BJ (cell line): ENCODE measurements at places on chromosomes 12 and 14.

DNA sequence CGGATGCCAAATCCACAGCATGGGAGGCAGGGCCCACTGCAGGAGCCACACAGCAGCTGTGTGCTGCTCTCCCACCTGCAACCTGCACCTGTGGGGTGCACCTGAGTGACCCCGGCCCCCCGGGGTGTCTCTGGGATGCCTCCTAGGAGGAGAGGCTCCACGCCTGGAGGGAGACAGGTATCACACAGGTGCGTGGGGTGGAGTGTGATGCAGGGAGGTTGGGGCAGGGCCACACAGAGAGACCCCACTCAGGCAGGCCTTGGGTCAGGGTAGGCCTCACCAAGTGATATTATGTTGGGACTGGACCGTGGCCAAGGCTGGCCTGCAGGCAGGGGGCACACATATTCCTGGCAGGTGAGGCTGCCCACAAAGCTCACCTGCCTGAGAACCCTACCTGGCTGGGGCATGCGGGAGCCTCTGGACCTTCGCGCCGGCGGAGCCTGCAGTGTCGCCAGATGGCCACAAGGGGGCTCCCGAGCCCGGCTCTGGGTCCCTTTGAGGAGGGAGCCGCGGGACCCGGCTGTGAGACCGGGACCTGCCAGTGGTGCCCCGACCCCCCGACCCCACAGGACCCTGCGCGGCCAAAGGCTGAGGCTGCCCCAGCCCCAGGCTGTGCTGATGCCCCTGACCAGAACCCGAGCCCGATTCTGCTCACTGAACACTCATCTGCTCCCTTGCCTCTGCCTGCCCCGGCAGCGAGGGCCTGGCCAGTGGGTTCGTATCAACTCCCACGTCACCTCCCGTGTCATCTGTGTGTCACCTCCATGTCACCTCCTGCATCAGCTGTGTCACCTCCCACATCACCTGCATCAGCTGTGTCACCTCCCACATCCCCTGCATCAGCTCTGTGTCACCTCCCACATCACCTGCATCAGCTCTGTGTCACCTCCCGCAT is 11.4 kb downstream of the TMEM121 start:
- DNase-seq = no peak

DNA sequence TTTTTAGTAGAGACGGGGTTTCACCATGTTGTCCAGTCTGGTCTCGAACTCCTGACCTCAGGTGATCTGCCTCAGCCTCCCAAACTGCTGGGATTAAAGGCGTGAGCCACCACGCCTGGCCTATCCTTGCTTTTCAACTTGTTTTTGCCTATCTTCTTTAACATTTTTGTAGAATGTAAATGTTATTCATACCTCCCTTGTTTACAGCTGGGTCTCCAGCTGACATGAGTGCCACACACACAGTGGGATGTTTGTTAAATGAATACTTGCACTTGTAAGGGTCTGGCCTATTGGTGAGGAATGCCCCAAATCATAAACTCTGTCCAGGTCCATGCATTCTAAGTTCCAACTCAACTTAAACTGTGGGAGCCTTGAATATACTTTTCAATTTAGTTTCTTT is 176.3 kb downstream of the ANO4 start:
- no peak for DNase-seq

DNA sequence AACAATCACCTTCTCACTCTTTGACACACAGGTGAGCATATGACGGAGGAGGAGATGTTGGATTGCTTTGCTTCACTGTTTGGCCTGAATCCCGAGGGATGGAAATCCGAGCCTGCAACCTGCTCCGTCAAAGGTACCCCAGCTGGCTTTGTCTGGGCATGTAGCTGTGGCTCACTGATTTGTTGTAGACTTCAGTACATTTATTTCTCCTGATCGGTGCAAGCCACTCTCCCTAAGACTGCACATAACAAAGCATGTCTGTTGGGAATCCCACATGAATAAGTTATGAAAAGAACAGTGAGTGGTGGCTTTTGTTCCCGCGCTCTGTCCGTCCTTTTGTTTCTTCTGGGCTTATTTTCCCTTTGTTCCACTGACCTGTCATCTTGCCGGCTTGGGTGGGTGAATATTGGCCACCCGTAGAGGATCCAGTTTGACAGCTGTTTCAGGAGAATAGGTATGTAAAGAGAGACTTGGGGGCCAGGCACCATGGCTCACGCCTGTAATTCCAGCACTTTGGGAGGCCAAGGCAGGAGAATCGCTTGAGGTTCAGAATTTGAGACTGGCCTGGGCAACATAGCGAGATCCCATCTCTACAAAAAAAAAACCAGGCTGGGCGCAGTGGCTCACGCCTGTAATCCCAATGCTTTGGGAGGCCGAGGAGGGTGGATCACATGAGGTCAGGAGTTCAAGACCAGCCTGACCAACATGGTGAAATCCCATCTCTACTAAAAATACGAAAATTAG is 20.0 kb upstream of the BCL7A start:
- no peak for DNase-seq

GRCh38 chr12:25052196-25052913 is 103.5 kb upstream of the BCAT1 start:
- no peak for DNase-seq
